ENCODE measurements at places on chromosomes 4 and X.

GRCh38 chr4:184014301-184014700, 109.2 kb downstream of the STOX2 start:
- no peak for DNase-seq

DNA sequence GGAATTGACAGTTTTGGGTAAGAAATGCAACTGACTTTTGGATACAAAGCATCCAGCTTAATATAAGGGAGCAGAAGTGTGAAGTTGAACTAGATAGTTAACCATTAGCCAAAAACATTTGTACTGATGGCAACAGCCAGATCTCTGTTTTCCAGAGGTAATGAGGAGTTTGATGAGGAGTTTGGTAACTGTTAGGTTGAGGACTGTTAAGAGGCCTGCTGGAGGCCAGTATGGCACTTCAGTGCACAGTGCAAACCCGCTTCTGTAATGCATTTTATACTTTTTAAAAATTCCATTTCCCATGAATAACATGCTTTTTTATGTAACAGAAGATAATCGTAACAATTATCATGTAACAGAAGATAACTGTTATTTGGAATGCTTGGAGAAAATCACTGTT, 30.0 kb downstream of the CDKL5 start:
- no peak for DNase-seq

DNA sequence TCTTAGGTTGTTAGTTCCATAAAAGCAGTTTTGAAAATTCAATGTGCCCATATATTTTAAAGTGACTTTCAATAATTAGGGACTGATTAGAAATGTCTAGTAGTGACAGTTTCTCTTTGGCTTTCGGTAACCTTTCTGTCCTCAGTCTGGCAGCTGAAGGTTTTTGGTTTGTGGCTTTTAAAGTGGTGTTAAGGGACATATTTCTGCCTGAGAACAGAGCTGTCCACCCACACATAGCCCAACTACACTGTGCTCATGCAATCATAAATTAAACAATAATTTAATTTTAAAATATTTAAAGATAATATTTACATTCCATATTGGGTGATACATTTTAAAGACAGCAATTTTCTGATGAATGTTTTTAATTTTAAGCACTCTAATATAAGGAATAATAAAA, 335.0 kb upstream of the TENM3 start:
- DNase-seq: no peak

GRCh38 chr4:19224820-19225219, 1026.9 kb upstream of the SLIT2 start:
- DNase-seq: no peak

DNA sequence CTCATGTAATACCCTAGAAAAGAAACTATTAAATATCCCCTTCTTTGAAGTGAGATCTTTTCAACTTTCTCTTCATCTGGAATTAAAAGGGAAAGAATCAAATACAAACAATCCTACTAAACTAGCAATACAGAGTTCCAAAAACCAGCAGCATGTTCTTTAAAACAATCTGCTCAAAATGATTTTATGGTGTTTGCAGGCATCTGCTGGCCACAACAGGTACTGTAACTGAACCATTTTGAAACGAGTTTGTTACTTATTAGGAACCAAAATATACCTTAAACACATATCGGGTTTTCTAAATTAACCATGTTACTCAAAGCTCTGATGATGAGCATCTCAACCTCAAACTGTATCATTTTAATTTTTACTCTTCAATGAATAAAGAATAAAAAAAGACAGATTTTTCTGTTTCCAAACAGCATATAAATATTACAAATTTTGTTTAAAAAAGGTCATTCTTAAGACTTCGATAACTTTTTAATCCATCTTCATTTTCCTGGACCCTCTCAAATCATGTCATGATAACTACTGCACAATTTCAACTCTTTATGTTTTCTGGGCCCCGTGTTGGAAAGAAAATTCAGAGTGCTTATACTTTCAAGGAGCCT, 56.5 kb downstream of the ARAP2 start:
- no peak for DNase-seq

DNA sequence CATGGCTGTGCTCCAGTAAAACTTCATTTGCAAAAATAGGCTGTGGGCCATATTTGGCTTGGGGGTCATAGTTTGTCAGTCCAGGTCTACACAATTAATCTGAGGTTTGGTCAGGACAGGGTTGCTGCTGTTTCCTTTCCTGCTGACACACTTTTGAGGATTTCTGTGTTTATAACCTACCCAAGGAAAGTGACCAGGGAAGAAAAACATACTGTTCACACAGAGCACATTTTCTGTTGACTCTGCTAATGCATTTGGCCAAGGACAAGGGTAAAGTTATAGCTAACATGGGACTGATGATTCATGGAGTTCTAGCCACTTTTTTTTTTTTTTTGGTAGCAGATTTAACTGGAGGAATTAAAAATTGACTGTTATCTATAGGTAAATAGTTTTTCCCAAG, 43.9 kb upstream of the GEMIN8 start:
- DNase-seq: no peak

All from NCI-H2107 (cell line).